Central memory CD8-positive, alpha-beta T cell (primary cell): ENCODE measurements at places on chromosomes 7 and 10.

DNA sequence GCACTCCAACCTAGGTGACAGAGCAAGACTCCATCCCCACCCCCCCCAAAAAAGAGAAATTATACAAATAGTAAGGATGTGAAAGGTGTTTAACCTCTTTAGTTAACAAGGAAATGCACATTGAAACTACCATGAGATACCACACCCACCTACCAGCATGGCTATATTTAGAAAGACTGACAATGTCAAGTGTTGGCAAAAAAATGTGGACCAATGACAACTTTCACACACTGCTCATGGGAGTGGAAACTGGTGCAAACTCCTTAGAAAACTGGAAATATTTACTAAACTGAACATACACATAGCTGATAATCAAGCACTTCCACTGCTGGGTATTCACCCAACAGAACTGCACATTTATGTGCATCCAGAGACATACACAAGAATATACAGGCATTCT, 23.3 kb upstream of the NRF1 start:
- no peaks in the 10 kb centered on the region for H3K36me3 ChIP-seq
- no peaks in the 10 kb centered on the region for H3K4me1 ChIP-seq
- H3K27ac ChIP-seq: no peak overlapping the region
- peaks cover 37% of the 10 kb centered on the region for H3K27me3 ChIP-seq

DNA sequence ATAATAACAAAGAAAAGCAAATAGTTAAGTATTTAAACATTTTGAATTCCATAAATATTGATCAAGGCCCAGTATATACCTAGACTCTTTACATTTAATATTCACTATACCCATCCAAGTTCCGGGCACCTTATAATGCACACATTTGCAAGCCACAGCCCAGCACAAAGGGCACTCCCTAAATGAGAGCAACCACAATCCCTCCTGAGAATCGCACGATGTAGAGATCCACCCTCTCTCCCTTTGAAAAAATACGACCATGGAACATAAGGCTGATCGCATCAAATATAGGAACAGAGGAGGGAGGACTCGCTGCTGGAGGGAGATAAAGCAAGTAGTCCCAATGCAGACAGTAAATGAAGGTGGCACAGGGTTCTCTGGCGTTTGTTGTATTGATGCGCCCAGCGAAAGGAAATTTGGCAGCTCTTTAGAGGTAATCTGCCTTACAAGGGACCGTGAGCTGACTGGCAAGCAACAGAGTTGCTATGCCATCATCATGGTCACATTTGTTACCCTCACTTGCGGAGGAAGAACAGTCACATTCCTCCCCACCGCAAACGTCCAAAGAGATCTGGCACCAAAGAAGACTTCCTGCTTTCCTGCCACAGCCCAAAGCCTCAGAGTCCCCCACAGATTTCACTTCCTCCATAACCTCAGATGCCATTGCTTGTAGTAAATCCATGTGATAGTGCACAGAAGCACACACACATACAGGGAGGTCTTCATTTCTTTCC, 16.1 kb upstream of the TAS2R40 start:
- no peak overlapping the region for H3K27ac ChIP-seq
- H3K36me3 ChIP-seq: no peaks in the 10 kb centered on the region
- peaks cover 28% of the 10 kb centered on the region for H3K27me3 ChIP-seq
- H3K4me1 ChIP-seq: peaks cover 12% of the 10 kb centered on the region
- H3K4me3 ChIP-seq: peak overlapping the region; percentile 35
- DNase-seq: no peak

- H3K27ac ChIP-seq: no peak overlapping the region
- DNase-seq: no peak
- H3K4me1 ChIP-seq: no peaks in the 10 kb centered on the region
- no peak overlapping the region for H3K4me3 ChIP-seq
- H3K36me3 ChIP-seq: no peaks in the 10 kb centered on the region
Observed at GRCh38 chr10:31618541-31619291, 299.7 kb downstream of the ZEB1 start.

GRCh38 chr10:25175527-25176420, 973 bp downstream of the GPR158 start:
- no peaks in the 10 kb centered on the region for H3K4me1 ChIP-seq
- H3K27ac ChIP-seq: no peak overlapping the region
- peaks cover 51% of the 10 kb centered on the region for H3K27me3 ChIP-seq
- no peak overlapping the region for H3K4me3 ChIP-seq
- DNase-seq: no peak

DNA sequence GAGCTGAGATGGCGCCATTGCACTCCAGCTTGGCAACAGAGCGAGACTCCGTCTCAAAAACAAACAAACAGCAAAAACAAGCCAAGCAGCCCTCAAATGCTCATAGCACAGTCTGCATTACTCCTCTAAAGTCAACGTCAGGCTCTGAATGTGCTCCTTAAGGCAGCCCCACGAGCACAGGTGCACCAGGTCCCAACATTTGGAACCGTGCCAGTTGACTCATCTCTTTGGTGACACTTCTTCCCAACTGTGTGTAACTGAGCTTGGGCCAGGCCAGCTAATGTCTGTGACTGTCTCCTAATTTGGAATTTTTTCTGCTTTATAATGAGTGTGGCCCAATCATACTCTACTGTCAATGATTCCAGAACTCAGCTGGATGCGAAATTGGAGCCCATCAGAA, 66.3 kb upstream of the EFCAB10 start:
- peak overlapping the region; percentile 64 for H3K27ac ChIP-seq
- no peak overlapping the region for H3K4me3 ChIP-seq
- peaks cover 8% of the 10 kb centered on the region for H3K36me3 ChIP-seq
- no peak for DNase-seq
- H3K4me1 ChIP-seq: peaks cover 15% of the 10 kb centered on the region
- no peaks in the 10 kb centered on the region for H3K27me3 ChIP-seq

DNA sequence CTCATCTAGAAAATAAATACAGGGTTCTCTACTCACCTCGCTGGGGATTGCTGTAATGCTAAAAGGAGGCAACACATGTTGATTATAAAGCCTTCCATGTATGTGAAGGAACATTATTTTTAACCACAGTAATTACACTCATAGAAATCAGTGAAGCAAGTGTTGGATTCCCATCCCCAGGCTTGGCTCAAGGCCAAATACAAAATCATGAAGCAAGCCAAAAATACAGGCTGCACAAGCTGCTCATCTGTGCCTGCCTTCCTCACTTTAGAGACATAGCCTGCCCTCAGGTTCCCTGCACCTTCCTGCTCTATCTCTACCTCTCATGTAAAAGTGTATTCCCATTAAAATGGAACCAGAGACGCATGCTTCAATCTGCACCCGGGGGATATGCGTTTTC, 1077.1 kb upstream of the C7orf33 start:
- H3K36me3 ChIP-seq: no peaks in the 10 kb centered on the region
- no peak overlapping the region for H3K27ac ChIP-seq
- no peak overlapping the region for H3K4me3 ChIP-seq
- no peaks in the 10 kb centered on the region for H3K27me3 ChIP-seq
- no peak for DNase-seq
- no peaks in the 10 kb centered on the region for H3K4me1 ChIP-seq

DNA sequence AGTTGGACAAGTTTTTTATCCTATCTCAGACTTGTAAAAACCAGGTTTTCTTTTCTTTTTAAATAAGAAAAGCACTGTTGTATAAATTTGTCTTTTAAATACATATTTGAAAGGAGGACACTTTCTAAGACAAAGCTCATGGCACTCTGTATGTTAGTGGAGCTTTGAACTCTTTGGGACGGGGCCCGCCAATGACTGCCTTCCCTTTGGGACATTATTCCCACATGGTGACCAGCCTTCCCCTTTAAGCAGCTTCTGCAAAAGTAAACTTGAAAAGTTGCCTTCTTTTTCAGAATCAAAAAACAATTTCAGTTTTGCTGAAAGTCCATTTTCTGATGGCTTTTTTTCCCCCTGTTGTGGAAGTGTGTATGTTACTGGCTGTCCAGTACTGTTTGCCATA, 1.8 kb downstream of the CUX1 start:
- DNase-seq: no peak
- H3K36me3 ChIP-seq: peaks cover 7% of the 10 kb centered on the region
- no peak overlapping the region for H3K4me3 ChIP-seq
- no peak overlapping the region for H3K27ac ChIP-seq

- peaks cover 17% of the 10 kb centered on the region for H3K27me3 ChIP-seq
- no peaks in the 10 kb centered on the region for H3K4me1 ChIP-seq
- no peak for DNase-seq
- H3K4me3 ChIP-seq: no peak overlapping the region
- H3K27ac ChIP-seq: no peak overlapping the region
- no peaks in the 10 kb centered on the region for H3K36me3 ChIP-seq
Observed at GRCh38 chr10:75572478-75572877, 141.1 kb downstream of the LRMDA start.

DNA sequence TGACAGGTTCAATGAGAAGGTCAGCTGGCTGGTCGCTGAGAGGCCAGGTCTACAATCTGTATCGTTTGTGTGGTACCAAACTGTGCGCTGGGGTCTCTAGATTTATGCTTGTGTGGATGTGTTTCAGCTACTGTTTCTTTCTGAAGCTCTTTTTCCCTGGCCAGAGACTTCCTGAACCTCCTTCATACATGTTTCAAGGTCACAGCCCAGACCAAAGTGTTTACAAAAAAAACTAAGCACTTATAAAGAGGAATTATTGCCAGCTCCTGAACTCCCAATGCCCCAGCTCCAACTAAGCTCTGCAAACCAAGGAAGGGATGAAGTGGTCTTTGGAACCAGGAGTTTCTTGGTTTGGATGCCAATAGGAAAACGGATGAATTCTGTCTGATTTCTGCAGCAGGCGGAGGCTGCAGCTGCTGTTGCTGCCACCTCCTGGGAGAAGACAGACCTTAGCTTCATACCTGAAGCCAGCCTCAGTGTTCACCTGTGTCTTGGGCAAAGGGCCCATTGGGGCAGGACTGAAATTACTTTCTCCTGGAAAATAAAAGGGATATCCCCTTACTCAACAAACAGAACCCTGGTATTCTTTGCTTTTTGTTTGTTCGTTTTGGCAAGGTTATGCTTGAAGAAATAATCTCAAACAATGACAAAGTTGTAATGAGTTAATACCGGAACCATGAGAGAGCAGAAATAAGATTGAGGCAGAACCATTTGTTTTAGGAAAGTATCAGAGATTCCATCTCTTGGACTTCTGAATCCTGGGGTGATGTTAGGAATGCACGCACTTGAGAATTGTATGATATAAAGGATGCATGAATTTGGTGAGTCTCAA, 24.6 kb upstream of the MKLN1 start:
- H3K27me3 ChIP-seq: no peaks in the 10 kb centered on the region
- no peak overlapping the region for H3K4me3 ChIP-seq
- no peak overlapping the region for H3K27ac ChIP-seq
- H3K36me3 ChIP-seq: peaks cover 2% of the 10 kb centered on the region
- no peaks in the 10 kb centered on the region for H3K4me1 ChIP-seq
- no peak for DNase-seq

DNA sequence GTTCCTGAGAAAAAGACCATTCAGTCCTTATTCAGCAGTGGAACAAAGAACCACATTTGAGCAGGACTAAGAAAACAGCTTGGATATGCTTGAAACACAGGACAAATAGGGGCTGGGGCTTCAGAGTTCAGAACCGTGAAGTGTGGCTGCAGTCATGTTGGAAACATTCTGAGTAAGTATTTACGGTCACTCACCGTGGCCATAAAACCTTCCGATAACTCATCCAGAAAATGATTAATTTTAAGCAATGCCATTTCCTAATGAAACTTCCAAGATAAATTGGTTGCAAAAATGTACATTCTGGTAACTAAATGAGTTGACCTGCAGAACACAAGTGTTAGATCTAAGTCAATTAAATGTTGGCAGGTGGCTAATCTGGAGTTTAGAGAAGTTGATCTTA, 279.2 kb downstream of the CXCL12 start:
- H3K4me1 ChIP-seq: no peaks in the 10 kb centered on the region
- H3K4me3 ChIP-seq: no peak overlapping the region
- DNase-seq: no peak
- no peak overlapping the region for H3K27ac ChIP-seq
- no peaks in the 10 kb centered on the region for H3K36me3 ChIP-seq

- no peak for DNase-seq
- H3K36me3 ChIP-seq: peaks cover 1% of the 10 kb centered on the region
- H3K27me3 ChIP-seq: peaks cover 24% of the 10 kb centered on the region
- no peak overlapping the region for H3K27ac ChIP-seq
- H3K4me1 ChIP-seq: no peaks in the 10 kb centered on the region
Observed at GRCh38 chr7:36010656-36011587, 142.1 kb upstream of the EEPD1 start.

GRCh38 chr7:70143075-70144044, 545.1 kb downstream of the AUTS2 start:
- H3K27me3 ChIP-seq: peaks cover 36% of the 10 kb centered on the region
- no peak overlapping the region for H3K27ac ChIP-seq
- no peak overlapping the region for H3K4me3 ChIP-seq
- H3K4me1 ChIP-seq: no peaks in the 10 kb centered on the region

DNA sequence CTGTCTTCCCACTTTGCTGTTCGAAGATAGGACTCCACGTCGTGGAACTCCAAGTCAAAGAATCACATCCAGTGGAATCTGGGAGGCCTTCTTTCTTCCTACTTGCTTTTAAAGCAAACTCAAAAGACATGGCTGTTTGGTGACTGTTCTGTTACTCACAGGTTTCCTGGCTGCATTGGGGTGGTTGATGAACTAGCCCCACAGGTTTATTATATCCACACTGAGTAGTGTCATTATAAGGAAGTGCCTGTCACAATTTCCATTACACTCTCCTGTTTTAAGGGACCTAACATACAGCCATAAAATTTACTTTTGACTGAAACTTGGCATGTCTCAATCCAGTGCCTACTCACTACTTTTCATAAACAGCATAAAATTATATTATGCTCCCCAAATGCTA, 287.3 kb upstream of the SP4 start:
- H3K27me3 ChIP-seq: peaks cover 17% of the 10 kb centered on the region
- H3K4me3 ChIP-seq: no peak overlapping the region
- no peak overlapping the region for H3K27ac ChIP-seq
- H3K36me3 ChIP-seq: no peaks in the 10 kb centered on the region
- DNase-seq: no peak

DNA sequence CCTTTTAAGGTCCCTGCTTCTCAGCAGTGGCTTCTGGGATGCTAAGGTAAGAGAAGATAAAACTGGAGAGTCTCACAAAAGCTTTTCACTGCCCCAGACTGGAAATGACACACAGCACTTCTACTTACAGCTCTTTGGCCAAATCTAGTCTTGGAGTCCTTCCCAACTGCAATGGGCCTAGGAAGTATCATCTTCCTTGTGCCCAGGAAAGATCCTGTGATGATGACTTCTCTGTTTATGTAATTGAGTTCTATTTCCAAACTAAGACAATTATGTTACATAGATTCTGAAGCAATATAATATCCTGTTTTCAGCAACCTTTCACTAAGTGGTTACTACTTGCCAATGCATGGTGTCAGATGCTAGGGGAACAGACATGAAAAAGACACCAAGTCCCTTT, 234.1 kb downstream of the PTEN start:
- H3K27ac ChIP-seq: no peak overlapping the region
- peaks cover 19% of the 10 kb centered on the region for H3K4me1 ChIP-seq
- no peak for DNase-seq
- no peaks in the 10 kb centered on the region for H3K27me3 ChIP-seq
- no peaks in the 10 kb centered on the region for H3K36me3 ChIP-seq
- H3K4me3 ChIP-seq: no peak overlapping the region

GRCh38 chr7:115889669-115889984, 140.9 kb downstream of the TFEC start:
- no peaks in the 10 kb centered on the region for H3K4me1 ChIP-seq
- H3K27me3 ChIP-seq: no peaks in the 10 kb centered on the region
- H3K27ac ChIP-seq: no peak overlapping the region
- no peaks in the 10 kb centered on the region for H3K36me3 ChIP-seq
- no peak for DNase-seq
